Nucleus accumbens (tissue), 56 donors: ENCODE measurements at places on chromosomes 4 and X.
A peak's percentile ranks its signal among the peaks of the same experiment; 100 is the strongest.

GRCh38 chr4:6692806-6693205 lies 872 bp upstream of the S100P start:
- DNase-seq: no peak

DNA sequence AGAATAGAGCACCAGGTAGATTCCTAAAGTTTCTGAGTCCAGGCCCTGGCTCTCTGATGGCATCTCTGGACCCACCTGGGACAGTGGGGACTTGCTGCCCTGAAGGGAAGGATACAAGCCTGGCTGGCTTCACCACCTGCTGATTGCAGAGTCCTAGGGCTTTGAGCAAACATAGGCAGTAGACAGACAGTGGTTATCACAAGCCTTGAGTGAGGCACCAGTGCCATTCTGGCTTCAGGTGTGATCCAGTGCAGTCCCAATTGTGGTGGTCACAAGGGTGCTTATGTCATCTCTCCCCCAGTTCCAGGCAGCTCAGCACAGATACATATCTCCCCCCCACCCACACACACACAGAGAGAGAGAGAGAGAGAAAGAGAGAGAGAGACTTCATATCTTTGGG lies 6.6 kb upstream of the PRRG3 start:
- no peak for DNase-seq

DNA sequence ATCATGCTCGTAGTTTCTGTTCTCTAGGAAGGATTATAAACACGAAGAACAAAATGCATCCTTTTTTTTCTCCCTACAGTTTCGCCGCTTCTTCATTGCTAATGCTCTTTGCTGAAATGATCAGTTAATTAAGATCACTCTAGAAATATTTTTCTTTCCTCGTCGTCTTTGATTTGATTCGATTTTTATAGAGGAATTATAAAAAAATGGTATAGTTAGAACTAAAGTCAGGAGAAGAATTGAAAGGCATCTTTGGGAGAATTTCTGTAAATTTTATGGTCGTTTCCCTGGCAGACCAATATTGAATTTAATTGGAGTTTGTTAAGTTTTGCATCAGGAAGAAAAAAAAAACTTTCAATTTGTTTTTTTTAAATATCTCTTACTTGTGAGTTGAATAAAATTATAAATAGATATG lies 1.1 kb upstream of the NKX3-2 start:
- no peak for DNase-seq

GRCh38 chr4:180757927-180758326 lies 1485.3 kb upstream of the TENM3 start:
- no peak for DNase-seq

DNA sequence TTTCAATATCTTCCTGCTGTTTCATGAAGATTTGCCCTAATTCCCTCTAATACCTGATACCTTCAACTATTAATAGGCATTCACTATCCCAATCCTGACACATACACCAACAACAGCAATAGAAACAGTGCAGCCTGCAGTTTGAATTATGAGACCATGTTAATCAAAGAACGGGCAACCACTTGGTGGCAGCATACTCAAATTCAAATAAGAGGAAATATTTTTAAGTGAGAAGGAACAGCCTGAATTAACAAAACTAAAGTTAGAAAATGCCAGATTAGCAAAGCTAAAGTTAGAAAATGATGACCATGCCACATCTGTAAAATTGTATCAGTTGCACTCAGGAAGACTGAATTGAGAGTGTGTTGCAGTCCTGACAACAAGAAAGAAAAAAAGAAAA lies 204.9 kb downstream of the SMARCA1 start:
- no peak for DNase-seq

DNA sequence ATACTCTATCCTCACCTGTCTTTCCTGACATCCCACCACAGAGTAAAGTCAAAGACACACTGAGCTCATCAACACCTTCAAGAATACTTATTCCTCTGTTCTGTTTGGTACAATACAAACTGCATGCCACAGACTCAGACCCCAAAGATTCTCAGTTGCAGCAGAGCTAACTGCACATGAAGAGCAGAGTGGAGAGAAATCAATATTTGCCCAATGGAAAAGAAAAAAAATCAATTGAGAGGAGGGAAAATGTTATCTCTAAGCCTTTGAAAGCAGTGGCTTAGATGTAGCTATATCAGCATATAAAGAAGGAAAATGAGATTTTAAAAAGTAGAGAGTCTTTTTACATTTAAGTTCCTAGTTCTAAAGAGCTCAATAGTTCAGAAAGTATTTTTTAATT lies 180.2 kb downstream of the NWD2 start:
- DNase-seq: no peak

DNA sequence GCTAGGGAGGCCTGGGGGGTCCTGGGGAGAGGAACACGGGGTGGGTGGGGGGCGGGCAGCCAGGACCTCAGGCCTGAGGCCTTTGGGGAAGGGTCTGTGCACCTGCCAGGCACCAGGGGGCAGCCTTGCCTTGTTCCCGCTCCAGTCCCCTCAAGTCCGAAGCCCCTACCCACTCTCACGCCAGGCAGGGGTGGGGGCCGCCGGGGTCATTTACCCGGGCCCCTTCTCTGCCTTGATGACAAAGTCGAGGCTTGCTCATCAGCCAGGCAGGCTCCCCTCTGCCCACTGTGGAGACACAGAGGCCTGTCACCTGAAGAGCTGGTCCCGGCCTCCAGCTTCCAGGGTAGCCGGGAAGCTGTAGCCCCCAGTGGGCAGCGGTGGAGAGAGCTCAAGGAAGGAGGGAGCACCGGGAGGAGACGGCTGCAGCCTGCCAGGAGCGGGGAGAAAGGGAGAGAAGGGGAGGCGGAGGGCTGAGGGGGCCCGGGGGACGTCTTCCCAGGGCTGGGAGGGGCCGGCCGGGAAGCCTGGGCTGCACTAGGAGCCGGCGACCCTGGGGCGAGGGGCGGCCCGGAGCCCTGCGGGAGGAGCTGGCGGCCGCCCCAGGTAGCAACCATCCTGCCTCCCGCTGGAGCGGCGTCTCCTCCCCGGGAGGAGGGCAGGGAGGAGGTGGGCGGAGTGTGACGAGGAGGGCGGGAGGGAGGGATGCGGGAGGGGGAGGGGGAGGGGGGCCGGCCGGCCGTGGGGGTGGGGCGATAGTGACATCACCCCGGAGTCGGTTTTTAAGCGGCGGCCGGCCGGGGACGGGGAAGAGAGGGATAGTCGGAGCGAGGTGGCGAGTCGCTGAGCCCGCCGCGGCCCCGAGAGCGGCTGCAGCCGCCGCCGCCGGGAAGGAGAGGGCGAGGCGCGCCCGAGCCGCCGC lies at the start of gene SLC6A8:
Gene SLC6A8, plus strand, starts transcription at position 806 of the 919 bp plus-strand sequence. CDS start 649 bp downstream, outside the sequence.
- peak; percentile 55 for DNase-seq

DNA sequence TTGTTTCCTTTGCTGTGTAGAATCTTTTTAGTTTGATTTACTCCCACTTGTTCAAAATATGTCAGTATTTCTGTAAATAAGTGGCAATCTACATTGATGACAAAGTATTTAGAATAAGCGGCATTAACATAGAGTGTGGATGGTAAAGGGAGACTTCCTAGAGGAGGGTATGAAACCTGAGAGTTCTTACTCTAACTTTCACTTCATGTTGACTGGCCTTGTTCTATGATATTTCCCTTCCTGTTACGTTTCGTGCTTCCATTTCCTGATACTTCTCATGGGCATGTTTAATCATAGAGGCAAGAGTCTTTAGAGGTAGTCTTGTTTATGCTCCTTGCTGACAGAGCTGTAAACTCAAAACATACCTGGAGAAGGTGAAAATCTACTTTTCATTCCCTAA lies 408.9 kb downstream of the GLUD2 start:
- DNase-seq: no peak

DNA sequence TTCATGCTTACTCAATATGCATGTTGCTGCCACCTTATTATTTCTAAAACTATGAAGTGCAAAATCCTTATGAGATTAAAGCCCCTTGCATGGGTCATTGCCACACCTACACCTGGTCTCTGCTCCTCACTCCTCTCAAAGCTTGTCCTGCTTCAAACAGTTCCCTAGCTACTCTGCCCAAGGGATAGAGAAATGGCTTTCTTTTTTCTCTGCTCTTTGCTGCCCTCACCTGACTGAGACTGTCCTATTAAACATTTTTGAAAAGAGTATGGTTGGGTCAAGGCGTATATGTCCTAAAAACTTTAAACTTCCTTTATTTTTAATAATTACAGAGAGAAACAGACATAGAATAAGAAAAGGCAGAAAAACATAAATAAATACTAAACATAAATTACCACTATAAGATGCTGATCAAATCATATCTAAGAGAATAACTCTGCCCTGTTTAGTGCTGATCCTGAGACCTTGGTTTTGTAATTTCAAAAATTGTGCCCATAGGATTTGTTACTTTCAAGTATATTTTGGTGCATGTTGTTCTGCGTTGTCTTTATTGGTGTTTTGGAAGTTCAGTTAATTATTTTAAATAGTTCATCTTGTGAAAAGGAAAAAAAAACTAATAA lies 704.9 kb upstream of the PABPC4L start:
- no peak for DNase-seq

DNA sequence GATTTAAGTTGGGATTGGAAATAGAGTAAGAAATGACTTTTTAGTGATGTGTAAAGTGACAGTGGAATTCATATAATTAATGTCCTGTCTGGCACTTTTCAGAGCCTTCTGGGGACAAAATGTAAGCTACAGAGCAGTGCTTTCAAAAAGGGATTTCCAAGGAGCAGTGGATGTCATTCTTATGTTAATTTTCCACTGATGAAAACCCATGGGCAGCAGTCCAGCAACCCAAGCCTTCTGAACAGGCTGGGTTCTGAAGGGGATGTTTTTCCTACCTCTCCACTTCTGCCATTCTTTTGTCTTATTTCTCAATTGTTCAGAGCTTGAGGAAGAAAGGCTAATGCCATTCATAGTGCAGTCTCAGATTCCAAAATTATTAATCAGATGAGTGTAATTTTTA lies 717.6 kb upstream of the HS3ST1 start:
- DNase-seq: peak; percentile 4

- DNase-seq: no peak
Observed at GRCh38 chr4:21181716-21182115, 481.5 kb downstream of the PACRGL start.

DNA sequence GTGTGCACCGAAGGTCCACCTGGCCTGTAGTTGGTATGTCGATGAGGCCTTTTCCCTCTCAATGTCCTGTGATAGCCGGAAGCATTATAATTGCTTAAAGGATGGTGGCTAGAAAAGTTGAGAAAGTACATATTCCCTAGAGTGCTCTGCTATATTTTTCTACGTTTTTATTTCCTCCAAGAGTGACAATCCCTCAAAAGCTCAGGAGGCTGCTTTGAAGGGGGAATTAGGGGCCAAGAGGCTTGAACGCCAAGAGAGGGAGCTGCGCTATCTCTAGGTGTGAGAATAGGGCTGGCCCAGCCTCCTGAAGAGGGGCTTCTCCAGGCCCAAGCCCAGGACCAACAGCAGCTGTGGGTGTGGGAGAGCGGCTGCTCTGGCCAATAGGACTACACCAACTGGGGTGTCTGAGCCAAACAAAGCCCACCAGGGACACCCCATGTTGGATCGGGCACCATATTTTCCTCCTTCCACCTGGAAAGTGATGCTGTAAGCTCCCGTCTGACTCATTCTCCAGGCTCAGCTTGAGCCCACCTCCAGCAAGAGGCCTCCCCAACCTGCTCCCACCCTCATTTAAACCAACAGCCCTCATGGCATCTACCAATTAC lies 124.0 kb downstream of the IRF2 start:
- DNase-seq: no peak

DNA sequence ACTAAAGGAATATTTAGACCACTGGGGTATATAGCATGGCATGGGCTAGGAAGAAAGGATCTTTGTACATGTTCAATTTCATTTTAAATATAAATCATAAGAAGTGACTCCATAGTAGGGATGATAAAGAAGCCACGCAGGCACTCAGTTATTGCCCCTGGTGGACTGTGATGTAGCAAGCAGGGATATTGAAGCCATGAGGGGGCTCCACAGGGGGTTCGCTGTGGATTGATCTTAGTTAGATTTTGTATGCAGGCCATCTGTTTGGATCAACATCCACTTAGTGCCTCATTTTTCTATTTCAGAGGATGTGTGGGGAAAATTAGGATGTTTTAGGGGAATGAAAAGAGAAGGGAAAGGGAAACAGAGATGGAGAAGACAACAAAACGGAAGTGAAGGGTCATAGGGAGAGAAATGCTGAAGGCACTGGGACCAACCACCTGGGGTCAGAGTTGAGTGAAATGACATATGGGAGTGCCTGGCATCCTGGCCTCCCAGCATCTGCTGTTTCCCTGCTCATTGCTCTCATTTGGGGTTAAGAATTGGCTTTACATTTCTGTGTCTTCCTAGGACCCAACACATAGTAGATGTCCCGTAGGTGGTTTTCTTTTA lies 11.2 kb upstream of the FREM3 start:
- DNase-seq: no peak

- no peak for DNase-seq
Observed at GRCh38 chr4:177064729-177065394, 244.8 kb upstream of the NEIL3 start.

DNA sequence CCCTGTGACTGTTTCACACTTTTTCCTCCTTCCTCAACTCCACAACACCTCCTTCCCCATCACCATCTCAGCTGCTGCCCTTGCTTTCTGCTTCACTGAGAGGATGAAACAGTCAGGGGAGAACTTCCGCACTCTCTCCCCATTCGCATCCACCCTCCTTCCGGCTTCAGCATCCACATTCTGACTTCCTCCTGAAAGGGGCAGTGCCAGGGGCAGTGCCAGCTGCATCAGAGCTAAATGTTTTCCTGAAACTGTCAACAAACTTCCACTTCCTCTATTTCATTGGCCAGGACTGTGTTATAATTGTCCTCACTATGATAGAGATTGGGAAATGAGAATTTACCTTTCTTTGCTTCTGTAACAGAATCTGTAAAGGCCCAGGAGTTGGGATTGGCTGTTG lies 18.2 kb upstream of the RASL11B start:
- no peak for DNase-seq

GRCh38 chrX:154547245-154548027 lies at the start of gene IKBKG:
Gene IKBKG (plus strand): TSS chrX:154547620. CDS start chrX:154552003, 4,383 bp downstream.
- peak; percentile 83 for DNase-seq

- DNase-seq: no peak
Observed at GRCh38 chrX:28180096-28180495, 198.8 kb upstream of the DCAF8L1 start.

- DNase-seq: no peak
Observed at GRCh38 chr4:970854-971520, 2.4 kb downstream of the DGKQ start.

- no peak for DNase-seq
Observed at GRCh38 chr4:65393078-65393477, 277.2 kb downstream of the EPHA5 start.

- DNase-seq: peak; percentile 76
Observed at GRCh38 chr4:180058691-180059215, 2184.4 kb upstream of the TENM3 start.

DNA sequence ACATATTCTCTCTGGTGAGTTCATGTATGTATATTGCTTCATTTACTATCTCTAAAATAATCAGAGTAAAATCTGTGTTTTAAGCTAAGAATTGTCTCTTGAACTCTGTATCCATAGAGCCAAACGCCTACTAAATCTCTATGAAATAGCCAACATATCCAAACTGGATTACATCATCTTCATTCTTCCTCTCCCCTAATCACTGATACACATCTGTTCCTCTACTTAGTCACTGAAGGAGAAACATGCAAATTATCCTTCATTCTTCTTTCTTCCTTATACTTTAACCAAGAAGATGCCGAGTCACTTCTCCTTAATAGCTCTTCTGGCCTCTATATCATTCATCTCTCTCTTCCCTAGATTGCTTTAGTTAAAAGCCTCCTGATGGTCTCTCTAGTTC lies 630.4 kb upstream of the FTHL17 start:
- DNase-seq: no peak
